ENCODE measurements at places on chromosomes 1 and 21.

DNA sequence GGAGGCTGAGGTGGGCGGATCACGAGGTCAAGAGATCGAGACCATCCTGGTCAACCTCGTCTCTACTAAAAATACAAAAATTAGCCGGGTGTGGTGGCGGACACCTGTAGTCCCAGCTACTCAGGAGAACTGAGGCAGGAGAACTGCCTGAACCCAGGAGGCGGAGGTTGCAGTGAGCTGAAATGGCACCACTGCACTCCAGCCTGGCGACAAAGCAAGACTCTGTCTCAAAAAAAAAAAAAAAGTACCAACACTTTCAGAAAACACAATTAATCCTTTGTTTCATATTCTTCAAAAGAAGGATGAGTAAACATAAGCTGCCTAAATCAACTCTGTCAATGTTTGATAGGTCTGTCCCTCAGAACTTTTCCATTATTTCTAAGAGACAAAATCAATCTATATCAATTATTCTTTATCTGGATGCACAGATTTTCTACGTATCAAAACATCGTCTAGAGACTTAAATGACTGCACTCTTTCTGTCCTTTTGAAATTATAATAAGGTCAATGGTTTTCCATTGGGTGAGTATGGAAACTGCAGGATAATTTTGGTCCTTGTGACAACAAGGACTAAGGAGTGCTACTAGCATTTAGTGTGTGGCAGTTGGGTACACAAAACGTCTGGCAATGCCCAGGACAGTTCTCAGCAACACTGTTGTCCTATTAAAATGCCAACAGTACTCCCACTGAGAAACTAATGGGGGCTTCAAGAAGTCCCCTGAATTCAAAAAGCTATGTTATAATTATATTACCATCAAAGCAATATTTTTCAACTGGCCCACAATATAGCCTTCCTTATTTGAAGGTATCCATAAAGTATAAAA, 40.7 kb downstream of the LPGAT1 start:
- no peak for DNase-seq

GRCh38 chr21:29958551-29958950, 18.8 kb upstream of the GRIK1 start:
- DNase-seq = no peak

DNA sequence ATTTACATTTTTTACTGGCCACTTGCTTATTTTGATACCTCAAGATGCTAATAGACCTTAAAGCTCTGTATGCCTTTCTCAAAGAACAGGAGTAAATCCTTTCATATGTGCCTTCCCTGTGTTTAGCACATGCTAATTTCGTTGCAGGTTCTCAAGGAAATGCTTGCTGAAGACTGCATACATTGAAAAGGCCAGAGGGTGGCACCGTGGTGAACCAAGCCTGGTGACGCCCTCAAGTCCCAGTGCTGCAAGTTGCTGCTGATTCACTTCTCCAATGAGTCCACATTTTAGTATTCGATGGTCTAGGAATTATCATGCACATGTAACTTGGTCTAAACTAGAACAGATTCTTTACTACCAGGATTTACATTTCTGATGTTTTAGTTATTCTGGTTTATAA, 94.1 kb downstream of the CLDN17 start:
- peak; percentile 12 for DNase-seq

- DNase-seq = no peak
Observed at GRCh38 chr1:85580872-85581801, 576 bp downstream of the CCN1 start.

- no peak for DNase-seq
Observed at GRCh38 chr1:54851936-54852524, 35.0 kb downstream of the DHCR24 start.

GRCh38 chr1:82227306-82228095, 426.8 kb downstream of the ADGRL2 start:
- DNase-seq = no peak

GRCh38 chr1:42983253-42983652, 24.6 kb upstream of the SLC2A1 start:
- no peak for DNase-seq

All from hepatic stellate cell (primary cell).